ENCODE measurements at places on chromosomes 12 and 14.

- no peak for DNase-seq
These were observed 106.2 kb downstream of the DAAM1 start for GRCh38 chr14:59294662-59294992.

- no peak for DNase-seq
These were observed 23.2 kb downstream of the BORCS5 start for GRCh38 chr12:12379831-12380730.

DNA sequence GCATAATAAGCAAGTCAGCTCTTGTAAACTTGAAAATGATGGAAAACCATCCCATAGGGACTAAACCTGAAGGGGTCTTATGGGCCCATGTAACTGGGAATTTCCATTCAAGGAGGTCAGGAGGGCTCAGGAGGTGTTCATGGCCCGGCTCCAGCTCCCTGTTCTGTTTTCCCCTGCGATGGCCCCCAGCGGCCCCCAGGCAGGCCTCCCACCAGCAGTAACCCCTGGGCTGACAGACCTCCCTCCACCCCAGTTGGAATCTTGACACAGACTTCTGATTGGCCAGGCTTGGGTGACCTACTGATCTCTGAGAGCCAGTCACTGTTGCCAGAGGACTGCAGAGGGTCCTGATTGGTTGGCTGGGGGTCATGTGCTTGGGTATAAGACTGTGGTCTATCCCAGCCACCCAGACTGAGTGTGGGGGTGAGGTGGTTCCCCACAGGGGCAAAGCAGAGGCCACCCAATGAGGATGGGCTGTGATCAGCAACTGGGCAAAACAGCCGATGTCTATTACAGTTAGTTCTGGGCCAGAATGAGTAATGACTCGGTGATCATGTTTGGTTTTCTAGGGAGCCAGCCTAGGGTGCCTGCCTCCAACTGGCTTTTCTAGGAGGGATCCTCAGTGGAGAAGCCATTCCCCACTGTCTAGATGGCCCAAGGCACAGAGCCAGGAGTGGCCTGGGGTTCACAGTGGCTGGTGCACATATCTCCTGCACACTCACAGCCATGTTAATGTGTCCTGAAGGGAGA, 27.0 kb downstream of the RHOF start:
- DNase-seq, result no peak

- no peak for DNase-seq
These were observed 23.0 kb downstream of the DIO3 start for GRCh38 chr14:101584055-101584859.

- DNase-seq, result no peak
These were observed 334.9 kb upstream of the DIO2 start for GRCh38 chr14:80545935-80546854.

- no peak for DNase-seq
These were observed 223.2 kb downstream of the KTN1 start for GRCh38 chr14:55802986-55803872.

DNA sequence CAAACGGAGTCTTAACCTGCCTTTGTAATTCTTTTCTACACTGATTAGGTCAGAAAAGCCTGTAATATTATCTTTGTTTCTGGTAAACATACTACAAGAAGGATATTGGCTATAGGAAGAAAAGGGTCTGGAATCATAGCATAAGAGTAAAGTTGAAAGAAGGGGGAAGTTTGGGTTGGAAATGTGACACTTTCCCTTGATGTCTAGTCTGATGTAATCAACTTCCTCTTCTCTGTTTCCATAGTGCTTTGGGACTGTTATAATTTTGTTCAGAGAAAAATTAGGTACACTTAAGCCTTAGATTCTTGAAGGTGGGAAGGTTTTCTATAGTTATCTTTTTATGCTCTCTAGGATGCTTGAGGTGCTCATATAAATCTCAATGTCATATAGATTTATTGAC, 322.2 kb downstream of the AEBP2 start:
- no peak for DNase-seq

All from nucleus accumbens (tissue), 56 donors.